NCI-H2081 treated with DMSO at 0.1 percent for 48 hours (cell line): ENCODE measurements at places on chromosomes 12 and 14.

DNA sequence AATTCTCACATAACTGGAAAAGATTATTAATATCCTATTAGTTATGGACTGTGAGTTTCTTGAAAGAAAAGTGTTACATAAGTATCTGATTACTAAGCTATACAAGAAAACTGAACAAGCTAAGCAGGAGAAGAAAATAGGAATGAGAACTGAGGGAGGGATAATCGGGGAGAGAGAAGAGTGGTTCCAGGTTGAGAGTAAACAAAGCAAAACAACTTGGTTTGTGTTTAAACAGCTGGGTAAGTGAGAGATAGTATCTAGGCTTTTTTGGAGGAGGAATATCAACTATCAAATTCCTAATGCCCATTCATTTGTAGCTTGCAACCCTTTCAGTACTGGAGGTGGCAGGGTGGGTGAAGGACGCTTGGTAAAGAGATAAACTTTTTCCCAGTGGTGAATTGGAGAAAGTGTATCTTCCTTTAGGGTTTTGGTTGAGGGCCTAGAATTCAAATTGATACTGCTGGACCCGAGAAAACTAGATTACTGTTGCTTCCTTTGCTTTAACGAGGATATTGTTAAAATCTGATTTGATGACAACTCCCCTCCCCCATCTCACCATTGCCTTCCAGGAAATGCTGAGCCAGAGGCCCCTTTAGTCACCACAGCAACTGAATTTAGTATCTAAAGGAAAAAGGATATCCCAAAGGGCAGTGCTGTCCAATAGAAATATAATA is 2.0 kb upstream of the SLC2A3 start:
- DNase-seq, result no peak

DNA sequence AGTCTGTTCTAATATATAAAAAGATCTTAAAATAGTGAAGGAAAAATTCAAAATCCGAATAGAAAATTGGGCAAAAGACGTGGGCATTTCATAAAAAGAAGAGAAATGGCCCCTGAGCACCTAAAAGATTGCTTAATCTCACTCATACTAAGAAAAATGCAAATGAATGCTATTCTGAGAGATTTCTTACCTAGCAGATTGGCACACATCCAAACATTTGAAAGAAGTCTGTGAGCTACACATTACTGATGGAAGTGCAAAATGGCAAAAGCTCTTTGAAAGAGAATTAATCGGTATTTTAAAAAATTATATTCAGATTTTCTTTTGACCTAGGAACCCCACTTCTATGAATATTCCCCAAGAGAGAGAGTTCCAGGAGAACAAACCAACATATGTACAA is 280.4 kb upstream of the GARIN6 start:
- no peak for DNase-seq

GRCh38 chr12:132610051-132610759 is at the start of gene LRCOL1:
LRCOL1 (minus strand) TSS chr12:132610582; CDS start chr12:132606251, 4,331 bp downstream.
- no peak for DNase-seq

GRCh38 chr12:22986997-22987396 is 362.0 kb downstream of the ETNK1 start:
- DNase-seq, result no peak

GRCh38 chr12:79266343-79267144 is 402.0 kb downstream of the SYT1 start:
- no peak for DNase-seq
